ENCODE measurements at places on chromosomes 12 and 14. TPM values are rescaled to one million over a fixed set of nuclear protein-coding genes. Genes with fewer than 3 reads are reported as not detected.

ANO2 gene
- total RNA-seq, result not detected

HPD gene
- 1.3 TPM for total RNA-seq

WSCD2 gene
- not detected for total RNA-seq

RILPL1 gene
- 10.4 TPM for total RNA-seq

NANOG gene
- not detected for total RNA-seq

HOXC11 gene
- 0.64 TPM for total RNA-seq

SMOC1 gene
- 17.4 TPM for total RNA-seq

PAH gene
- not detected for total RNA-seq

SMIM41 gene
- total RNA-seq, result not detected

CLEC6A gene
- not detected for total RNA-seq

ATN1 gene
- 75.4 TPM for total RNA-seq

KLHDC1 gene
- 0.24 TPM for total RNA-seq

TAS2R43 gene
- total RNA-seq, result not detected

KRT83 gene
- total RNA-seq, result 6.0 TPM

LRRIQ1 gene
- total RNA-seq, result 0.62 TPM

DBX2 gene
- total RNA-seq, result not detected

ACSM4 gene
- total RNA-seq, result not detected

TMTC2 gene
- 1.1 TPM for total RNA-seq

NRIP2 gene
- total RNA-seq, result not detected

SNX6 gene
- total RNA-seq, result 73.1 TPM

SOAT2 gene
- total RNA-seq, result 0.24 TPM

PMCH gene
- not detected for total RNA-seq

NDUFA12 gene
- 132 TPM for total RNA-seq

RTN1 gene
- not detected for total RNA-seq

OVCH1 gene
- total RNA-seq, result not detected

CCDC196 gene
- not detected for total RNA-seq

LRP1 gene
- total RNA-seq, result 14.7 TPM

LMNTD1 gene
- total RNA-seq, result not detected

RCOR1 gene
- total RNA-seq, result 32.7 TPM

KDM5A gene
- total RNA-seq, result 16.5 TPM

RNASE9 gene
- total RNA-seq, result not detected

CLEC1A gene
- not detected for total RNA-seq

KLRD1 gene
- not detected for total RNA-seq

IQSEC3 gene
- total RNA-seq, result not detected

JAG2 gene
- 24.4 TPM for total RNA-seq

FOXN4 gene
- total RNA-seq, result 0.20 TPM

RNASE2 gene
- total RNA-seq, result not detected

KRT85 gene
- 0.06 TPM for total RNA-seq

IRAK3 gene
- total RNA-seq, result 0.91 TPM

NYNRIN gene
- 0.23 TPM for total RNA-seq

PARPBP gene
- 16.6 TPM for total RNA-seq

CCER1 gene
- not detected for total RNA-seq

PAPLN gene
- 5.5 TPM for total RNA-seq

C12orf54 gene
- total RNA-seq, result not detected

All from A549 treated with Mapracorat at 1 μM for 4 hours (cell line).